Cardiac septum (tissue), 1 donor: ENCODE measurements at places on chromosomes 2 and 18. TPM values are rescaled to one million over a fixed set of nuclear protein-coding genes. Genes with fewer than 3 reads are reported as not detected.

DNA sequence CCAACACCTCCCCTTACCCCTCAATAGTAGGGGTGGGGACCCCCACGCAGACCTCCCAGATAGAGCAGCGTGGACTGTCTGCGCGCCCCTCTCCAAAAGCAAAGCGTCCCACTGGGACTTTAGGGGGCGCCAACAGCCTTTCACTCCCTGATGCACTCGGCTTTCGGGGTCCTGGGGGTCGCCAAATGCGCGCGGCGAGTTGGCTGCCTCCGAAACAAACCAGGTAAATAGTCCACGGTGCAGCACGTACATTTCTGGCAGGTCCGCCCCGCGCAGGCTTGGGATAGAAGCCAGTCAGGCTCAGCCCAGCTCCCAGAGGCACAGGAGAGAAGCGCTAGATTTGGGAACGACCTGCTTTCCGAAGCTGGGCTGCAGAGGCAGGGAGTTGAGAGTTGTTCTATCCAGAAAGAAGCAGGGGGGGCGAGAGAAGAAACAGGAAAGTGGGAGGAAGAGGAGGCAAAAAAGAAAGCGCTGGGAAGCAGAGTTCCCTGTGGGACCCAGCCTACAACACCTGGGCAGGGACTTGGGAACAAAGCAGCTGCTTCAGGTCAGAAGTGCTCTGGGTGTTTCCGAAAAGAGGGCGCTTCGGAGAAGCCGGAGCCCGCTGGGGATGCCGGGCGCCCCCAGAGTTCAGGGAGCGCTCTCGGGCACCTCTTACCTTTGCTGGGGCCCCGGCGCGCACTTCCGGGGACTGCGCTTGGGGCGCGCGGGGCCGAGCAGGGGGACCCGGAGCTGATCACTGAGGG, 544 bp downstream of the EVA1A start:
- DNase-seq: no peak

- no peak for DNase-seq
Observed at GRCh38 chr2:135258193-135258592, 206.1 kb downstream of the RAB3GAP1 start.

GRCh38 chr2:1494257-1494656, 81.0 kb downstream of the TPO start:
- DNase-seq: no peak

DNA sequence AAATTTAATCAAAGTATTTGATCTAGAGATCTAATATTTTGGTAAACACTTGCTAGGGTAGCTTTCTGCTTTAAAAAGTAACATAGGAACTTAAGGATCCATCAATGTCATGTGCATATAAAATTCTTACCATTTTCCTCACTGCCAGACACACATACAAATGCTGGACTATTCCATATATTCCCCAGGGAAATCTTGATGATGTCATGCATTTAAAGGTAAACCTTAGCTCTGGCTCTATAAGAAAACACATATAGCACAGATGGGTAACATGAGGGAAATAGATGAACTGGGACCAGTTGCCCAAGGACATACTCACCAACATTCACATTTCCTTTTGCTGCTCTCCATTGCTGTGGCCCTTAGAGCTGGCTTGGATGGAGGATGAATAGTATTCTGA, 79.1 kb upstream of the FMNL2 start:
- no peak for DNase-seq

- no peak for DNase-seq
Observed at GRCh38 chr18:63160172-63160995, 159.2 kb downstream of the BCL2 start.

DNA sequence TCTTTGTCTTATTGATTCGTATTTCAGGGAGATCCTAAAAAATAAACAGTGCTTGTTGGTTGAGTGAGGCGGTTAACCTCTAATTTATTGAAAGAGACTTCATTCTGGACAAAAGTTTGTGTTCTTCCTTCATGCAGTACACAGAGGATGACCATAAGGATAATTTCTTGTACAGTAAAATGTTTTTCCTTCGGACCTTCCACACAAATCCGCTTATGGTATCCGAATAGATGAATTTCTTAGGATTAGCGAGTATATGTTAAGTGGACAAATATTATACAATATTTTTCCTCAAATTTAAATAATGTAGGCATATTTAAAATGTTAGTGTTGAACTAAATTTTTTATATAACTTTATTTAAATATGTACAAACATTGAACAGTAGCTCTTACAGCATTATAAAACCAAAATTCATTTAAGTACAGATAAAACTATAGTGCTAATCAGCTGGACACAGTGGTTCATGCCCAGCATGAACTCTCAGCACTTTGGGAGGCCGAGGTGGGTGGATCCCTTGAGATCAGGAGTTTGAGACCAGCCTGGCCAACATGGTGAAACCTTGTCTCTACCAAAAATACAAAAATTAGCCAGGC, 84.4 kb downstream of the LPIN1 start:
- no peak for DNase-seq

- no peak for DNase-seq
Observed at GRCh38 chr18:13232971-13233786, 14.6 kb downstream of the LDLRAD4 start.

GRCh38 chr2:62143696-62144095, 52.2 kb upstream of the B3GNT2 start:
- no peak for DNase-seq

GRCh38 chr2:29213888-29214291, 98.7 kb downstream of the CLIP4 start:
- no peak for DNase-seq

Gene NEB
- 10.9 TPM for total RNA-seq

Gene TUBB8B
- not detected for total RNA-seq

Gene ZC3H8
- 9.6 TPM for total RNA-seq

Gene FAM237A
- total RNA-seq: 1.9 TPM

Gene MYCN
- 0.43 TPM for total RNA-seq

Gene TTL
- 54.1 TPM for total RNA-seq

Gene AGXT
- not detected for total RNA-seq

Gene MC2R
- total RNA-seq: not detected
